Small intestine (tissue), 16 donors: ENCODE measurements at places on chromosomes 5 and 9. TPM values are rescaled to one million over a fixed set of nuclear protein-coding genes. Genes with fewer than 3 reads are reported as not detected.
A peak's percentile ranks its signal among the peaks of the same experiment; 100 is the strongest.

Gene GPSM1
- polyA plus RNA-seq, result 40.9 TPM

Gene MARVELD2
- polyA plus RNA-seq, result 7.2 TPM

DNA sequence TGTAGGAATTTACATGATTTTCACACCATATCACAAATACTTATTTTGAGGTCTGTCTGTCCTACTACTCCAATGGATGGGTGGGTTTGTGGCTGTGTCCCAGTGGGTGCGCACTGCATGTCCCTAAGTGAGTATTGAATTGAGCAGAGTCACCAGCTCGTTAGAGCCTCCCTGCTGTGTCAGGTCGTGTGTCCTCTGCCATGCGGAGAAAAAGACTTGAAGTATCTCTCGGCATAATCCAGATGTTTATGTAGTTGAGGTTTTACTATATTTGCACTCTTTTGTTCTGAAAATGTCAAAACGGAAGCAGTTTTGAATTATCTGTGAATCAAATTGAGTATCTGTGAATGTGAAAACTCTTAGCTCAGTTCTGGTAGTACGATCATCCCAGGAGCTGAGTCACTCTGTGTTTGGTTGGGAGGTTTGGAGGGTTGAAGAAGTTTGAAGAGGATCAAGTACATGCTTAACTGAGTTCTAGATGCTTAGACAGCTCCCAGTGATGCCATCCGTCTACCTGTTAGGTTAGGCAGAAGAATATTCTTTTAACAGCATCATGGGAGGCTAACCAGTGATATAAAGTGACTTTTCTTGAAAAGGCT lies 194.2 kb downstream of the TENT4A start:
- no peak overlapping the region for H3K4me3 ChIP-seq
- DNase-seq, result no peak
- H3K27ac ChIP-seq, result no peak overlapping the region
- H3K36me3 ChIP-seq, result no peaks in the 10 kb centered on the region
- H3K27me3 ChIP-seq, result no peaks in the 10 kb centered on the region

- no peaks in the 10 kb centered on the region for H3K27me3 ChIP-seq
- H3K4me1 ChIP-seq, result peaks cover 8% of the 10 kb centered on the region
- H3K27ac ChIP-seq, result peak overlapping the region; percentile 43
- no peak overlapping the region for H3K4me3 ChIP-seq
- DNase-seq, result no peak
Observed at GRCh38 chr5:179264783-179265513, 80.3 kb downstream of the ADAMTS2 start.

DNA sequence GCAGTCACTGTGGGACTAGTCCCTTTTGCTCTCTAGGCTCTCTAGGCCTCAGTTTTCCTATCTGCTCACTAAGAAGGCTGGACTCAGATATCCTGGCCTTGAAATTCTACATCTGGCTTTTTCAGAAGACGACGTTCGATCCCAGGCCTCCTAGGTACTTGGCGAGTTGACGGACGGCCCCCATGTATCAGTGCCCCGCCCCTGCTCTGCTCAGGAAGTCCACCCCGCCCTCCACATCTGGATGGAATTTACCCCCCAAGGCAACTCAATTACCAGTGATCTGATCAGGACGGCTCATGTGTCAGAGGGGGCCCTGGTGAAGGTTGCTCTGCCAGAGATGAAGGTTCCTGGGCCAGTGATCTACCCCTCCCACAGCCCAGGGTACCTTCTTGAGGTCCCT lies 44.1 kb upstream of the SYNPO start:
- peaks cover 78% of the 10 kb centered on the region for H3K36me3 ChIP-seq
- peak overlapping the region; percentile 72 for H3K27ac ChIP-seq
- H3K27me3 ChIP-seq, result no peaks in the 10 kb centered on the region
- no peak for DNase-seq
- peaks cover 9% of the 10 kb centered on the region for H3K4me1 ChIP-seq

Gene SPINK4
- 659 TPM for polyA plus RNA-seq

Gene NSG2
- polyA plus RNA-seq, result 22.7 TPM

Gene DROSHA
- 28.6 TPM for polyA plus RNA-seq

Gene BARX1
- polyA plus RNA-seq, result 0.39 TPM

DNA sequence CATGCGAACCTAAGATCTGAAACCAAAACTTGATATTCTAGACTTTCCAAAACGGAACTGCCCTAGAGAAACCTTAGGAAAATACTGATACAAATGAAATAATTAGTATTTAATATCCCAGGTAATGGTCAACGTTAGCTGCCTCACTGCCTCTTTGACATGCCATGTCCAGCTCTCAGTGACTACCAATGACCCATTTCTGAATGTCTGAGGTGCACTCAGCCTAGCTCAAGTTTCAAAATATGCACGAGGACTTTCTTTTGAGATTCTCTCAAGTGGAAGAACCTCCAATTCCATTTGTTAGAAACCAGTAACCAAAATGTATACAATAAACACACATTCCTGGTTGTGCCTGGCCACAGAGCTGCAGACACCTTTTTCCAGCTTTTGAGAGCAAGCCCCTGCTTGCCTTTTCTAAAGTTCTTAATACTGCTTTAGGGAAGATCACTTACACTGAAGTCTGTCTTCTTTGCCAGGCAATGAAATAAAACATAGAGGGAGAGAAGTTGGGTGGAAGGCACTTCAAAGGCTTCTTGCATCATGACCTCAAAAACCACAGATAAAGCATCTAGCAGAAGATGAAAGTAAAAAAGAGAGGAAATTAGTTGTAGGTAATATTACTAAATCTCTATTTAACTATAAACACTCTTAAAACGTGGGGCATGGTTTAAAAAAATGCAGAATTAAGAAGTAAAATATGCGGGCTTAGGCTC lies 87.9 kb downstream of the MRPS27 start:
- no peak overlapping the region for H3K4me3 ChIP-seq
- peaks cover 6% of the 10 kb centered on the region for H3K36me3 ChIP-seq
- DNase-seq, result no peak
- no peaks in the 10 kb centered on the region for H3K4me1 ChIP-seq

DNA sequence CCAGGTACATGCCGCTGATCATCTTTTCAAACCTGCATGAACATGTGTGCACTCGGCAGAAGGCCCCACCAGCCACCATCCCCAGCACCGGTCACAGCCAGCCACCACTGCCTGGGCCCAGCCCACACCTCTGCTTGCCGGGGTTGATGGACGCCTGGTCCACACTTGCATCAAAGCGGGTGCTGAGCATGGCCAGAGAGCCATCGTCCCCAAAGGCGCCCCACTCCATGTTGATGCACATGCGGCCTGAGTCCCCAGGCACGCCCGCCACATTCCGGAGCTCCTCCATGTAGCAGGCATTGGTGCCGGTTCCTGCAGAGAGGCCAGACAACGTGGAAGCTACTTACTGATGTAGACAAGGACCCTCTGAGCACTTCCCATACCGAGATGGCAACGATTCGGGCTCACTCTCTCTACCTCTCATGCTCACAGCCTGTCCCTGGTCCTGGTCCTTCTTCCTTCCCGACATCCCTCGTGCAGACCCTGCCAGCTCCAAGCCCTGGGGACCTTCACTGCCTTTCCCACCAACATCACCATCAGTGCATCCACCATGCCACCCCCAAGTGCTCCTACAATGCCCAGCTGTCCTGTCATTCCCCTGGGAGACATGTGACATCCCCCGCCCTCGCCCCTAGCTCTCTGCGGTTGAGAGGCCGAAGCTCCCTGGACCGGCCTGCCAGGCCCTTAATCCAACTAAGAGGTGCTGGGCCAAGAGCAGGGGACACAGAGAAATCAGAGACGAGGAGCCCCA lies 17.2 kb downstream of the HK3 start:
- no peak for DNase-seq
- no peak overlapping the region for H3K27ac ChIP-seq
- no peaks in the 10 kb centered on the region for H3K27me3 ChIP-seq
- no peak overlapping the region for H3K4me3 ChIP-seq
- H3K36me3 ChIP-seq, result no peaks in the 10 kb centered on the region
